NCI-H1417 treated with DMSO at 0.1 percent for 48 hours (cell line): ENCODE measurements at places on chromosomes 1 and 21.

DNA sequence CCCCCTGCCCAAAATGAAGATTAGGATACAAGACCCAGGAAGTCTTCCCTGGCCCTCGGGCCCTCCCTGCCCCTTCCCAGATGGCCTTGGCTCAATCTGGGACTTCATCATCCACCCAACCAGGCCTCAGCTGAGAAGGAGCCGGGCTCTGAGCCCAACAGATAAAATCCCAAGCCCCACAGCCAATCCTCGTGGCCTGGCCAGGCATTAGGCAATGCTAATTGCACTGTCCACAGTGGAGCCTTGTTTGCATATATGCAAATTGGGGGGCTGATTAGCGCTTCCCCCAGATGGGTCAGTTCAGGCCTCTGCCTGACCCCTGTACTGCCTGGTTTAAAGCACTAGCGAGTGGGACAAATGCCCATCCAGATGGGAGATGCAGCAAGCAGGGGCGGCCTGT, 34.9 kb downstream of the IGSF21 start:
- no peak for DNase-seq

DNA sequence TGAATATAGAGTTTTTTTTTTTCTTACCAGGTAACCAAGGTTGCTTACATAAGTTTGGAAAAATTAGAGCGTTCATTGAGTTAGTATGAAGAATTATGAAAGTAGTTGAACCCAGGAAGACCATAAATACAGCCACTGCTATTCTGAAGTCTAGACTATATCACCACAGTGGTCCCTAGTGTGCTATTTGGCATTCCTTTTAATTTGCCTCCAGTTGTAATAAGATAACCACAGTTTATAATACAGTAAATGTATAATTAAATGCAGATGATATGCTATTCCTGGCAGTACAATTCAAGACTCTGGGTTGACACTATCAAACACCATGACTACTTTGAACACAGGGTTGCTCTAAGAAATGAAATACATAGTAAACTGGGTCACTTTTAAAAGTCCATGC, 270.5 kb downstream of the BRINP2 start:
- no peak for DNase-seq

GRCh38 chr1:235835226-235835625, 31.5 kb downstream of the LYST start:
- no peak for DNase-seq

DNA sequence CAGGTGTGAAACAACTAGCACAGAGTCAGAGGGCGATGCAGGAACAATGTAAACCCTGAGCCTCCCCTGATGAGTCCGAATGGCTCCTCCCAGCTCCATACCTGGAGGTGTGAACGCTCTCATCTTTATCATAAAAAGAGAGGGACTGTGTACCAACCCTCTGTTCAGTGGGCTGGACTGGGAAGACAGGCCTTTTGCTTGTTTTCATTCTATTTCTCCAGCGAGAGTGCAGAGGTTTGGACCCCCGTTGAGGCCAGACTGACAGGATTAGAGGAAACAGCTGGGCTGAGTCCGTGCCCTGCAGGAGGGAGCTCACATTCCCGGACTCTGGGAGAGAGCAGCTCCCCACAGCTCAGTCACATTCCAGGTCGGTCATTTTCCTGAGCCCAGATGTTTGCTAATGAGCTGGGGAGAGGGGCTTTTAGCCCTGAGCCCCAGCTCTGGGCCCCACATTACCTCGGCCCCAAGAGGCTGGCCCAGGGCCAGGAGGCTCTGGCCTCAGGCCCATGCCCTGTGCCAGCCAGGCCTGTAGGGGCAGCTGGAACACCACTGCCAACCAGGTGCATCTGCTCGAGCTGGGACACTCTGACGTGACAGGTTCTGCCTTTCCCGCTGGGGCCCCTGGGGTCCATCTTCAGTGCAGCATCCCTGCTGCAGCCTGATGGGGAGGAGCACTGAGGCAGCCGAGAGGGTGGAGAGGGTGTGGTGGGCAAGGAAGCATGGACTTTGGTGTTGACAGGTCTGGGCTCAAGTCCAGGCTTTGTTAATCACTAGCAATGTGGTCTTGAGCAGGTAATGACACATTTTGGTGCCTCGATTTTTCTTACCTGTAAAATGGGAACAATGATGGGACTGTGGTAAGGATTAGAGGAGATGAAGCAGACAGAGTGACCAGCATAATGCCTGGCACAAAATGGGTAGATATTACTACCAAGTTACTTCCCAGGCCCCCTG, 3.5 kb upstream of the NBL1 start:
- no peak for DNase-seq

DNA sequence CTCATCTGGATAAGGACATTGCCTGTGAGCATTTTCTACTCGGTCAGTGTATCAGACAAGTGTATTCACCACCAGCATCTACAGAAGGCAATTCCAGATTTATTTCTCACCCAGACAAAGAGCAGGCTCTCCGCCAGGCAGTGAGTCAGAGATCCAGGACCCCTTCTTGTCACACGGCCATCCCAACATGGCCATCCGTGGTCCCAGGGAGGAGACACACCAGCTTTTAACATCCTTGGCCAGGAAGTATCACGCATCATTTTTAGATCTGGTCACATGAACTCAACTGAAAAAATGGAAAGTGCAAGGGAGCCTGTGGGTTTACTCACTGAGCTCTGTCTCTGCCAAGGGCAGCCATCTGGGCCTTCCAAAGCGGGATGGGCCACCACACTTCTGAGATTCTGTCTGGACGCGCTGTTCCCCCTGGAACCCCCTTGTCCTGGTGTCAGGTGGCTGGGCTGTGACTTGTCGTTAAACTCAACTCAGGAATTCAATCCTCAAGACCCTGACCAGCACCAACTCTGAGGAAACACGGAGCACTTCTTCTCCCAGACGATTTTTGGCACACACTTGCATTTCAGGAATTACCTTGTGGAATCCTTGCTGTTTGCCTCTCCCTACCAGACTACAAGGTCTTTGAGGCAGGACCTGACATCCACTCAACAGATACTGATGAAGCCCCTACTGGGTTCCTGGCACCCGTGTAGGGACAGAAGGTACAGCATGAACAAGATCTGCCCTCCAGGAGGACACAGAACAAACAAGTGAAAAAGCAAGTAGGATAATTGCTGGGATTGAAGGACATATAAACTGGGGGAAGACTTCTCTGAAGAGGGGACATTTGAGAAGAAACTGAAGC, 21.6 kb upstream of the CCSAP start:
- no peak for DNase-seq

DNA sequence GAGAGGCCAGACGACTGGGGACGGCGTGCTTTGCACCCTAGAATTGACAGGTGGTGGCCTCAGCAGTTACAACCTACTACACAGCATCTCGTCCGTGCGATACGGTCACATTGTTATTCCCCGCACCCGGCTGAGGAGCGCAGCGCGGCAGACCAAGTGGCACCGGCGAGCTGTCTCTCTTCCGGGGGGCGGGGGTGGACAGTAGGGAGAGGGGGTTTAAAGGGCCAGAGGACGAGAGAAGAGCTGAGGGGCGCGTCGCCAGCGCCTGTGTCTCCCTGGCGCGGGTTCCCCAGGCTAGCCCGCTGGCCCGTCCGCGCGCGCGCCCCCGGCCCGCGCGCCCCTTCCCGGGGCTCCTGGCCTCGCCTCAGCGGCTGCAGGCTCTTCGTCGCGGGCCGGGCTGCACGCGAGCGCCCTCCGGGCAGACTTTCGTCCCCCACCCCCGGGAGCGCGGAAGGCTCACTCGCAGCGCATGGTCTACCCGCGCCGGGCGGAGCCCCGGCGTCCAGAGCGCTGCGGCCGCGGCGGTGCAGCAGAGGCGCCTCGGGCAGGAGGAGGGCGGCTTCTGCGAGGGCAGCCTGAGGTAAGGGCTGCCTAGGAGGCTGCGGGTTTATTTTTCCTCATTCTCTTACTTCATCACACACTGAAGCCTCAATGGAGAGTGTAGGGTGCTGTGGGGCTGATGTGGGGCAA, at the start of gene PDE4B:
Gene PDE4B (plus strand): TSS at position 227 of the 690 bp plus-strand sequence.
- DNase-seq = no peak

GRCh38 chr1:165795894-165796293, 27.2 kb upstream of the TMCO1 start:
- DNase-seq = no peak
